ENCODE measurements at places on chromosomes 2 and 18. TPM values are rescaled to one million over a fixed set of nuclear protein-coding genes. Genes with fewer than 3 reads are reported as not detected.
A peak's percentile ranks its signal among the peaks of the same experiment; 100 is the strongest.

DNA sequence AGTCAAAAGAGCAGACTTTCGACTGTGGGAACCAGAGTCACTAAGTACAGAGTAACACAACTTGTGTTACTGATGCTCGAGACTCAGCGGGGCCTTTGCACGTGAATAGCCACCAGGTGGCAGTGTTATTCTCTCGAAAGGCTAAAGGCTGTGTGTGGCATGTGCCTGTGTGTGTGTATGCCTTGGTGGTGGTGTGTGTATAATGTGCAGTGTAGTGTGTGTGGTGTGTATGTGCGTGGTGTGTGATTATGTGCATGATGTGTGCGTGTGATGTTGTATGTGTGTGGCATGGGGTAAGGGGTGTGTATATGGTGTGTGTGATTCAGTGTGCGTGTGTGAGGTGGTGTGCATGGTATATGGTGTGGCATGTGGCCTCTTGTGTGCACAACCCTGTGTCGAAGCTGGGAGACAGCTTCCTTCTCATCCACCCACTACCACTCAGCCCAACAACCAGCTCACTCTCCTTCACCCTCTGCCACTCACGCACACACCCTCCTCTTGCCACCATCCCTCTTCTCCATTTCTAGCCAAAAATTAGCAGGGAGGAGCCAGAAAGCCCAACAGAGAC is 83.0 kb upstream of the ZNF532 start:
- DNase-seq, result peak; percentile 46

DNA sequence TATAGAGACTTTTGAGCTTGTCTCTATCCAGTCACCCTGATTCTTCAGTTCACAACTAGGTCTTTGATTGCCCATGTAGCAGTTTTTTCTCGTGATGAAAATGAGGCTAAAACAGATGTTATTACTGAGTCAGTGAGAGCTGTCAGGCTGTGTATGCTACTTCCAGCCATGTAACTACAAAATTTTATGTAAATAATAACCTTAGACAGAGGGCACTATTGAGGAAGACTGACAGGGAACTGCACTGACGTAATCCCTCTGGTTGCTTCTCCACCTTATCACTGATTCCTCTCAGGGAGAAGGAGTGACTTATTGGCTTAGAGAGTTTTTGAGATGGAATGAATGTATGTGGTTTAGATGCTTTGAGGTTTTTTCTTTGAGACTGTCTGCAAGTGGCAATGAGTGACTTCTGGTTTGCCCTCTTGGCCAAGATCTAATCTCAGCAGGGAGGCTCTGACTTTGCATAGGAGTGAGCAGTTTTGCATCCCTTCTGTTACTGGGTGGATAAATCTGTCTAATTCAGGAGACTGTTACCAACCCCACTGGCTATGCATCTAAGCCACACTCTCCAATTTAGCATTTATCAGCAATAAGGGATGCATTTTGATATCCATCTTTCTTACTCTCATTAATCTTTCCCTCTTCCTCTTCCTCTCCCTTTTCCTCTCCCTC is 555.2 kb upstream of the FANCL start:
- DNase-seq, result no peak

GRCh38 chr2:176109192-176109901 is 2.3 kb downstream of the HOXD11 start:
- DNase-seq, result no peak

DNA sequence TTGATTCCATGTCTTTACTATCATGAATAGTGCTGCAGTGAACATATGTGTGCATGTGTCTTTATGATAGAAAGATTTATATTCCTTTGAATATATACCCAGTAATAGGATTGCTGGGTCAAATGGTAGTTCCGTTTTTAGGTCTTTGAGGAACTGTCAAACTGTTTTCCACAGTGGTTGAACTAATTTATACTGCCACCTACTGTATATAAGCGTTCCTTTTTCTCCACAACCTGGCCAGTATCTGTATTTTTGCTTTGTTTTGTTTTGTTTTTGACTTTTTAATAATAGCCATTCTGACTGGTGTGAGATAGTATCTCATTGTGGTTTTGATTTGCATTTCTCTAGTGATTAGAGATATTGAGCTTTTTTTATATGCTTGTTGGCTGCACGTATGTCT is 641.6 kb downstream of the SUCLG1 start:
- DNase-seq, result no peak

Gene LCT
- total RNA-seq, result 0.53 TPM

GRCh38 chr2:109162999-109163398 is 34.0 kb downstream of the SH3RF3 start:
- DNase-seq, result no peak

DNA sequence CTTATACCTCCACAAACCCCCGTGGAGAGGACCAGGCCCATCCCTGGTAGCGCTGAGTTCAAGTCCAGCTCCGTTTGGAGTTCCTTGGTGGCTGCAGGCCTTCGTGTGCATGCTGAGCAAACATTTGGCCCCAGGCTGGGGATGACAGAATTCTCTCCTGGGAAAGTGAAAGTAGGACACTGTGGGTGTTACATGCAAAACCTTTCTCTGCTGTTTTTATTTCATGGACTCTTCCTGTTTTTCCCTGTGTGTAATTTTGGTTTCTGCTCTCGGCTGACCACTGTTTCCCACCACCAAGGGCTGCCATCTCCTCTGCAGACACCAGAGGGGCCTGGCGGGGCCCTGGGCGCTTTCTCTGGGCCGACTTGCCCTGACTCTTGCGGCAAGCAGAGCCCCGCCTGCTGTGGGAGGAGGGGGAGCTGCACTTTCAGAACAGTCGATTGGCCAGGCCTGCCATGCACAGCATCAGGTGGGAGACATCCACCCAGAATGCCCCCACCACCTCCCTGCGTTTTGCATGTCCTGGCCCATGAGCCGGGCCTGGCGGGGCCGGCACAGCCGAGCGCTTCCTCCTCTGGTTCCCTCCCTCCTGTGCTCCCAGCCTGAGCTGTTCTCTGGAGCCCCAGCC is 102.4 kb downstream of the CABLES1 start:
- DNase-seq, result peak; percentile 33

DNA sequence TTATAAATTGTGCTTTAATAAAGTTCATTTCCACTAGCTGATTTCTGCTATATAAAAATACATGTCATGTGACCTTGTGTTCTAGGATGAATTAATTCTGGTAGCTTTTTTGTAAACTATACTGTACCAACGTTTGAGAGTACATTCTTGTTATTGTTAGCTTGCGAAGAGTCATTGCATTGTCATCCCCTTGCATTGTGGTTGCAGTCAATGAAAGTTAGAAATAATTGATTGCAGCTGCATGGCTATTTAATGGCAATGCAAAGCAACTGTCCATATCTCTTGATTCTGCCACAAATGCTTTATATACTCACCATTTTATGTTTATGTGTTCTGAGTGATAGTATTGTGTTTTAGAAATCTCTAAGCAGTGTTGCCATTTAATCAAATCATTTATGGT is 91.6 kb downstream of the ZNF407 start:
- DNase-seq, result no peak

- DNase-seq, result no peak
Observed at GRCh38 chr18:2903006-2903405, 56.2 kb downstream of the EMILIN2 start.

All from activated T-helper 2 cell treated with anti-CD3 and anti-CD28 coated beads, Interferon-gamma antibody, Interleukin-2, Interleukin-4, amounts not matched to agents 10 μg/mL and 5 μg/mL and 100 μg/mL, durations not matched to agents 14 hours and 24 hours and 36 hours (primary cell).